ENCODE measurements at places on chromosomes 16 and 17.

GRCh38 chr17:43661699-43662412, at the start of gene MEOX1:
MEOX1 (minus strand) TSS chr17:43661922; CDS start chr17:43661534, 388 bp downstream.
- no peak for DNase-seq

DNA sequence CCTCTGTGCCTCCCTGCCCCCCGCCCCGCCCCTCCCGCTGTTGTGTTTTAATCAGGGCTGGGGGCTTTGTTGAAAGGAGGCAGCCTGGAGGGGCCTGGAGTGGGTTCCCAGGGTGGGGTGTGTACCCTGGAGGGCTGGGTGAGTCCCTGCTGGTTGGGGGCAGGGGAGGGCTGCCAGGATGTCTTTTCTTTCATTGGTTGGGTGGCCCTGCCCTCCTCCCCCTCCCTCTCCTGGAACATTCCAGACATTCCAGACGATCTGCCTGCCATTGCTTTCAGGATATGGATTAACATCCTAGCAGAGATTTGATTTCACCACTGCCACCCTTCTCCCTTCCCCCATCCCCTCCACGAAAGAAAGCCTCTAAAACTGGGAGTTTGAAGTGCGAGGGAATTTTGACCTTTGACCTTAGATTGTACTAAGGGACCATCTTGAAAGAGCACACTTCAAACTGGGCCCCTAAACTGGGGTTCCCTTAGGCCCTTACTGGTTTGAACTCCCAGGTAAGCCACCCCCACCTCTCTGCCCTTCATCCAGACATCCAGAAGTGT, 25.3 kb downstream of the IGF2BP1 start:
- DNase-seq = no peak

DNA sequence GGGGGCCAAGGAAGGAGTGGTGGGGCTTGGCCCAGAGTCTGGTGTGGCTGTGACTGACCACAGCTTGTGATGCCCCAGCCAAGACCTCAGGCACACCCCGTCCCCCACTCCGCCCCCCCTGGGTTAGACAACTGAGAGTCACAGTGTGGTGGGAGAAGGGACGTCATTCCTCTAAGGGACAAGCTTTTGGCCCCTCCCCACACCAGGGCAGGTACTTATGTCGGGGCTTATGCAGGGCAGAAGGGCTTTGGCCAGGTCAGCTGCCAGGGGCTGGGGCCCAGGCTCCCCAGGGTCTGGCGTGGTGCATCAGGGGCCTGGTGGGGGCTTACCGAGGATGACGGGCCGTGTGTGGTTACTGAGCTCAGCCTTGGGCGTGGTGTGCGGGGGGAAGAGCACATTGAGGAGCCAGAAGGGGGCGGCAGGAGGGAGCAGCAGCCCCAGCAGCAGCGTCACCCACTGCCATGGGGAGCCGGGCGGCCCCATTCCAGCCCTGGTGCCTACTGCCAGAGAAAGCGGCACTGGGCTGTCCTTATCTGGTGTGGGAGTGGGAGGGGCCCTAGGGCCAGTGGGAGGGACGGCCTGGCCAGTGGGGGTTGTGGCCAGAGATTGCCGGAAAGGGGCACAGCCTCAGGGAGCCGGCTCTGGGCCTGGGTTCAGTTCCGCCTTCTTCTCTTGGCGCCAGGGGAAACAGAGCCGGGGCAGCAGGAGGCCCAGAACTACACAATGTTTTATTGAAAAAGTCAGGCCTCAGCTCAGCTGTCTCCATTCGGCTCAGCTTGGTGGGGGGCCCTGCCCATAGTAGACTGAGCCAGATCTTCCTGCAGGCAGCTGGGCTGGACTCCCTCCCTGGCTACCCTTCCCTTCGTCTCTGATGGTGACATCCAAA, at the start of gene LCAT:
Gene LCAT, minus strand, starts transcription at position 502 of the 886 bp plus-strand sequence. Its CDS starts 19 bp downstream, at position 483.
- no peak for DNase-seq

DNA sequence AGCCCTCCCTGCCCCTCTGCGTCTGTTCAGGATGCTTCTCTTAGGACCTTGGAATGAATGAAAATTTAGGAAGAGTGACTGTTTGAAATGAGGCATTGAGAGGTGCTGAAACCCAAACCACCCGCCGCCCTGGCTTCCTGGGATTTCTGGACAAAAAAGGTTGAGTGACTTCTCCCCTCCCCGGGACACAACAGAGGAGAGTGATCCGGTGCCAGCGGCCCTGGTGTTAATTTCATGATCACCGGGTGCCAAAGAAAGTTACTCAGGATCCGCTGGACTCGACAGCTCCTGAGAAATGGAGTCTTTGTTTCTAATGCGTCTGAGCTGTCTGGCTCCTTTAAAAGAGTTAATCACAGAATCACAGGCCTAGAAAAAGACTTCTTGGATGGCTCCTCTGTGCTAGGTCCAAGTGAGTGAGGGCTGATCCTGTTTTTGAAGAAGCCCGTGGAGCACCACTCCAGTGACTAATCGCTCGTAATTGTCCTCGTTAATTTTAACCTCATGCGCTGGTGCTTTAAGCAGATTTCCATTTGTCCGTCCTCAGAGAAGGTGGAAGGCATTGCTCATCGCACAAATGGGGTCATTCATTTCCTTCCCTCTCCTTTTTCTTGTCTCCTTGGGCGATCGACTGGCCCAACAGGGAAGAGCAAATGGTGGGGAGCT, 144.4 kb upstream of the ZFHX3 start:
- no peak for DNase-seq

GRCh38 chr17:16988749-16989229, 16.9 kb upstream of the TNFRSF13B start:
- DNase-seq = no peak

All from LNCaP clone FGC (cell line).